ENCODE measurements at places on chromosomes 5 and 9.

- DNase-seq, result peak; percentile 1
Measured at GRCh38 chr9:123834889-123835562, 94.9 kb downstream of the DENND1A start.

DNA sequence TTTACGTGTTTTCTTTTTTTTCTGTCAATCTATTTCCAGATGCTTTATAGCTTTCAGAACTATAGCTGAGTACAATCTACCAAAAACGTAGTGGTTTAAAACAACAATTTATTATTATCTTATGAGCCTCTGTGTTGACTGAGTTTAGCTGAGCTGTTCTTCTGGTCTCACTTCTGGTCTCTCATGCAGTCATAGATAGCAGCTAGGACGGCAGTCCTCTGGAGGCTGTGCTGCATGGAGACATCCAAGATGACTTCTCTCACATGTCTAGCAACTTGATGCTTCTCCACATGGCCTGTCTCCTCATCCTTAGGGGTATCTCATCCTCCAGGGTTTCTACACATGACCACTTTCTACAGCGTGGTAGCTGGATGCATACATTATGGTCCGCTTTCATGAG is 22.0 kb upstream of the RAD23B start:
- DNase-seq, result no peak

GRCh38 chr9:30120666-30121065 is 2263.8 kb upstream of the ACO1 start:
- no peak for DNase-seq

- no peak for DNase-seq
Measured at GRCh38 chr5:158813275-158813674, 286.4 kb downstream of the EBF1 start.

DNA sequence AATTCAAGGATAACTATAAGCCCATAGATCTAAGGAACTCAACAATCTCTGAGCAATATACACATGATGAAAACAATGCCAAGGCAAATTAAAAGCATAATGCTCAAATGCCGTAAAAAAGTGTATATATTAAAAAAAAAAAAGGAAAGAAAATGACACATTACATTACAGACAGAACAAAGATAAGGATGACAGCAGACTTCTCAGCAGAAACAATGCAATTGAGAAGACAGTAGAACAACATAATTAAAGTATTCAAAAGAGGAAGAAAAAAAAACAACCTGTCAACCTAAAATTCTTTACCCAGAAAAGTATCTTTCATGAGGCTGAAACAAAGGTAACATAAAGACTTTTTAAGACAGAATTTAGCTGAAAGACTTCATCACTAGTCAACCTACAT is 591.7 kb downstream of the ZNF608 start:
- no peak for DNase-seq

GRCh38 chr5:150107909-150108447 is 21.6 kb upstream of the CSF1R start:
- no peak for DNase-seq

- DNase-seq, result no peak
Measured at GRCh38 chr9:123350590-123351310, 5.2 kb upstream of the CRB2 start.

GRCh38 chr5:32501071-32502002 is 56.8 kb upstream of the ZFR start:
- DNase-seq, result no peak

- no peak for DNase-seq
Measured at GRCh38 chr5:132253008-132253441, 4.5 kb upstream of the PDLIM4 start.

Measured in stimulated activated naive CD4-positive, alpha-beta T cell (primary cell).